ENCODE measurements at places on chromosomes 2 and 18.

DNA sequence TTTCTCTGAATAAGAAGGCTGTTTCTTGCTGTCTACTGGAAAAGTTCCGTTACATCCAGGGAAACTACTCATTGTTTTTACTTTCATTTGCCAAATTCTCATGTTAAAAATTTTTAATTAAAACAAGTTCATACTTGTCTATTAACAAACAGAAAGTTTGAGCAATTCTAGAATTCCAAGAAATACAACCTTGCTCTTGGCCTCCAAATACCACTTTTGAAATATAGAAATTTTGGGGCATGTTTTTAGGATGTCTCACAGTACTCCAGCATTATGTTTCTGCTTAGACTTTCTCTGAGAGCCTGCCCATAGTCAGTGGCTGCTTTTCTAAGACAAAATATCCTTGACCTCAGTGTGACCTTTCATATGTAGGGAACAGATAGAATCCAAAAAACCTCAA, 228.7 kb upstream of the RND3 start:
- DNase-seq: no peak

- no peak for DNase-seq
Measured at GRCh38 chr2:30293303-30293921, 62.1 kb downstream of the LBH start.

GRCh38 chr2:44799754-44800153, 141.7 kb upstream of the SIX3 start:
- DNase-seq: no peak

GRCh38 chr2:142769761-142770160, 107.7 kb upstream of the KYNU start:
- no peak for DNase-seq

- DNase-seq: no peak
Measured at GRCh38 chr2:20499387-20499786, 52.5 kb downstream of the RHOB start.

- DNase-seq: no peak
Measured at GRCh38 chr2:105798595-105798994, 53.9 kb downstream of the NCK2 start.

DNA sequence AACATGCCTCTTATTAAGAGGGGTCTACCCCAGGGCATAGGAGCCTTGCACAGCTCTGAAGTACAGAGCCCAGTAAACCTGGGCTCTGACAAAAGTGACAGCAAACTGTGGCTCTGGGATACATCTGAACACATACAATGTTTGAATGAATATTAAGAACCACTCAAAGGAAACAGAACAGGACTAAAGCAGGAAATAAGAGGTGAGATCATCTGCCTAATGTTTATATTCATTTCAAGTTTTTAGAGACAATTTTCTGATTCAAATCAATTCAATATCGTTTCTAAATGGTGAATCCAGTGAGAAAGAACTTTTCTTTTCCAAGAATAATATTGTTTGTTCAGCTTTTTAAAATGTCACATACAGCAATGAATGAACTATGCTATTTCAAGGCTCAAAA, 136.7 kb upstream of the CAVIN2 start:
- DNase-seq: no peak

GRCh38 chr2:173969886-173970285, 4.7 kb upstream of the SP3 start:
- no peak for DNase-seq

DNA sequence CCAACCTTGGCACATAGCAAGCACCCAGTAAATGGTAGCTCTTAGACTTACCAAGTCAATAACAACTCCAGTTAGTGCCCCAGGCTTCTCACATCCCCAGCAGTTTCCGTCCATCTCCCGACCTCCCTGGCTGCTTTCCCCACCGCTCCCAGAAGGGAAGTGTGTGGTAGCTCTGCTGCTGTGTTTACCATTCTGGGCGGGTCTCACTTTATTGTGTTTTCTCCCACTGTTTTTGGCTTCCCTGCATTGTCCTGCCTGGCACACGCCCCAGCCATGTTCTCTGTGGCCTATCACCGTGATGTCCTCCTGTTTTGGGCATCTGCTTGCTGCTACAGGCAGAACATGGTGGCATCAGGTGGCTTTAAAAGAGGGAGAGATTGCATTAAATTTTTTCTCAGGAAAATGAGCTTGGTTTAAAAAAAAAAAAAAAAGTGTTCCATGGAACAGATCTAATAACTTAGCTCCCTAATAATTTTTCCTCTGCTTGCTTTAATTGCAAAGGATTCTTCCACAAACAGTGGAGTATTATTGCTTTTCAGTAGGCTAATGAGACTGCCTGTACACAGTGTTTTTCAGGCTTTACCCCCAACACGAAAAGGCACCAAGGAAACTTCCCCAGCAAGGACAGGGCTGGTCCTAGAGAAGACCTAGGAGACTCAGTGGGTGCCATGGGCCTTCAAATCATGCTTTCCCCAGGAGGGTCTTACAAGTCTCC, 8.0 kb upstream of the COX7A2L start:
- DNase-seq: no peak

- DNase-seq: no peak
Measured at GRCh38 chr2:125643128-125643527, 1012.8 kb upstream of the GYPC start.

GRCh38 chr2:177289824-177290628, 25.5 kb upstream of the NFE2L2 start:
- peak; percentile 37 for DNase-seq

- DNase-seq: no peak
Measured at GRCh38 chr2:44615950-44616518, 254.3 kb downstream of the CAMKMT start.

DNA sequence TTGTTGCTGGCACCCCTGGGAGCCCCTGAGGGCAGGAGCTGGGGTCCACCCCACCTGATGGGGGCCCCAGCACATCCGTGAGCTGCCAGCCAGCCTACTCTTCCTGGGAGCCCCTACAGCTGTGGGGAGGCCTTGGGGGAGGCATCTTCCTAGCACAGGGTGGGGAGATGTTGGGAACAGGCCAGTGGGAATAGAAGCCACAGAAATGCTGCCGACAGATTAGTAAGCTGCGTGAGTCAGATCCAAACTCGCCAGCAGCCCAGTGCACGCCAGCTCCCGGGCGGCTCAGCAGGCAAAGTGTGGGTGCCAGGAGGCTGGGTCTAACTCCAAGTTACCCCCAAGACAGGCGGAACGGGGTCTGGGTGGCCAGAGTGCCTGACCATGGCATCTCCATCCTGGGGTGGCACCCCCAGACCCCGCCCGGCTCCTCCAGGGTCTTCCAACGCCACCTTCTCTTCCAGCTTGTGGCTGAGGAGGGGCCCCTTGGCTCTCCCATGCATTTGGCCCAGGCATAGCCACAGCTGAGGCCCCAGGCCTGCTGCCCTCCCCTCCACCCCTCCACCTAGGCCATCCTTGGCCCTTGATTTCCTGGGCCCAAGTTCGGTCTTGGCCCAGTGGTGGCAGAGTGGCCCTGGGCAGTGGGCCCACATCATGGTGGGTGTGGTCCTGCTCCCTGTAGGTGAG, 15.3 kb downstream of the CROCC2 start:
- no peak for DNase-seq

- DNase-seq: no peak
Measured at GRCh38 chr18:36805105-36805504, 23.7 kb downstream of the TPGS2 start.

GRCh38 chr18:24677011-24677410, 216.6 kb downstream of the HRH4 start:
- DNase-seq: no peak

DNA sequence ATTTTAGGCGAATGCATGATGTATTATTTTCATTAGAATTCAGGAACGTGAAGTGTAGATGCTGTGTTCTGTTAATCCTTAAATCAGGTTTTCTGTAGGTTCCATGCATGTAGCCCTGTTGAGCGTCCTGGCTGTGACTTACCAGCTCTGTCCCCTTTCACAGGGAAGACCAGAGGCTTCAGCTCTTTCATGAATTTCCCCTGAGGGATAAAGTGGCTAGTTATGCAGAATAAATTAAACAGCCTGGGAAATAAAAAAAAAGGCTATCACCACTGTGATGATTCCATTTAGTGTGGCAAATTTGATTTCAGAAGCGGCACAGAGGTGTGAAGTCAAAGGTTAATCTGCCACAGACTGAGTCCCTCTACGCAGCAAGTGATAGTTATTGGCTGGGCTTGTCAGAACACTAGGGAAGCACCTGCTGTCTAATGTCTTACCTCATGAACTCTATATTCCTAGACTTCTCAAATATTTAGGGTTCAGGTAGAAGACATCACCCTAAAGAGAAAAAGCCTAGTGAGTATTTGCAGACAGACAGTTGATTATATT, 61.6 kb upstream of the LINC00305 start:
- DNase-seq: no peak

GRCh38 chr18:28960146-28960545, 783.2 kb upstream of the CDH2 start:
- no peak for DNase-seq

DNA sequence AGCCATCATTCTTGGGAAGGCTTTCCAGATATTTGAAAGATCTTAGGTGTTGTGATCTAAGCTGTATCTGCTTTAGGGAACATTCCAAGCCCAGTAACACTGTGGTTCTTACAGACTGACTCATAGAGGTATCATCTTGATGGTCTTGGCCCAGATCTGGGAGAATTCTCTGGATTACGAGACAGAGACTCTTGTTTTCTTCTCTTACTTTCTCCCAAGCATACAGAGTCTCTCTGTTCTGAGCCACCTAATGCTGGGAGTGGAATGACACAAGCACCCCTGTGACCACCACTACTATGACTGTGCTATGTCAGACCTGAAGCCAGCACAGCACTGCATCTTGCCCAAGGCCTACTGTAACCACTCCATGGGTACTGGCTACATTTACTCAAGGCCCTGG, 81.0 kb upstream of the EPAS1 start:
- no peak for DNase-seq

- DNase-seq: no peak
Measured at GRCh38 chr2:58484221-58484620, 243.1 kb upstream of the FANCL start.

GRCh38 chr2:32865399-32866068, 81.2 kb upstream of the LTBP1 start:
- DNase-seq: no peak

- no peak for DNase-seq
Measured at GRCh38 chr2:238926761-238927611, 79.1 kb downstream of the TWIST2 start.

- DNase-seq: no peak
Measured at GRCh38 chr18:6509832-6510231, 95.1 kb upstream of the L3MBTL4 start.

DNA sequence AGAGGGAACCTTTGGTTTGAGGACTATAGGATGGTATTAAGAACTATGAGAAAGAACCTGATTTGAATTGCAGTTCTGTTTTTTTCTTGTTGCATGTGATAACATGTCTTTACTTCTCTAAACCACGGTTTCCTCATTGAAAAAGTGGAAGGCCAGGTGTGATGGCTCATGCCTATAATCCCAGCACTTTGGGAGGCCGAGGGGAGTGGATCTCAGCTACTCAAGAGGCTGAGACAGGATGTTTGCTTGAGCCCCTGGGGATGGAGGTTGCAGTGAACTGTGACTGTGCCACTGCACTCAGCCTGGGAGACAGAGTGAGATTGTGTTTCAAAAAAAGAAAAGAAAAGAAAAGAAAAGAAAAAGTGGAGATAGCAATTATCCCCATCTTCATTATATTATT, 32.3 kb downstream of the SCN9A start:
- DNase-seq: no peak

DNA sequence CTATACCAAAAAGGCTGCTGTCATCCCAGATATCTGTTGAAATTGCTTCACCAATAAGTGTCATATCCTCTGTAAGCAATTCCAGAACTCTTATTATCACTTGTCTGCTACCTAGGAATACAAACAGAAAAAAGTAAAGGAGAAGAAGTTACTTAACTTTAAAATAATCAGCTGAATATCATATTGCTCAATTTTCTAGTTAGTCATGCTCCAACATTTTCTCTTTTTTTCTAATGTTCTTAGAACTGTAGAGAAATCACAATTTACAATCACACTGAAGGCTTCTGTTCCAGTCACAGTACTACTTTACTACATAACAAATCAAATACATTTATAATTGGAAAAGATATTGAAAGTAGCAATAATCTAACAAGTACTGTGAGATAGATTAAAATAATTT, 17.4 kb downstream of the RTTN start:
- DNase-seq: no peak

- DNase-seq: no peak
Measured at GRCh38 chr18:49878567-49879270, 65.4 kb upstream of the ACAA2 start.

GRCh38 chr2:85578243-85579180, 1.1 kb downstream of the VAMP8 start:
- no peak for DNase-seq

- DNase-seq: no peak
Measured at GRCh38 chr2:152238016-152238415, 62.5 kb upstream of the STAM2 start.

DNA sequence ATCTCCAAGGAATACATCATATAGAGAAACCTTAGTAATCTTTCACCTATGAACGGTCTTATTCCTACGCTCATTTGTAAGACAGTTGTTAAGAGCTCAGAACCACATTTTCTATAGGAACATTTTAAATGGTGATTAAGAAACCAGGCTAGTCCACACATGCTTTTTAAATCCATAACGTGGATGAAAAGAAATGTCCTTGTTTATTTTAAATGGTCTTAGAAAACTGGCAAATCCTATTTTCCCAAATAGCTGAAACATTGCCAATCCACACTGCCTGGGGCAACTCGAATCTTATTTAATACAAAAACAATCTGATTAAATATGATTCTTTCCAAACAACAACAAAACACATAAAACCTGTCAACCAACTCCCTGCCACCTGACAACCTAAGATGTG, 23.7 kb downstream of the METTL8 start:
- DNase-seq: no peak

DNA sequence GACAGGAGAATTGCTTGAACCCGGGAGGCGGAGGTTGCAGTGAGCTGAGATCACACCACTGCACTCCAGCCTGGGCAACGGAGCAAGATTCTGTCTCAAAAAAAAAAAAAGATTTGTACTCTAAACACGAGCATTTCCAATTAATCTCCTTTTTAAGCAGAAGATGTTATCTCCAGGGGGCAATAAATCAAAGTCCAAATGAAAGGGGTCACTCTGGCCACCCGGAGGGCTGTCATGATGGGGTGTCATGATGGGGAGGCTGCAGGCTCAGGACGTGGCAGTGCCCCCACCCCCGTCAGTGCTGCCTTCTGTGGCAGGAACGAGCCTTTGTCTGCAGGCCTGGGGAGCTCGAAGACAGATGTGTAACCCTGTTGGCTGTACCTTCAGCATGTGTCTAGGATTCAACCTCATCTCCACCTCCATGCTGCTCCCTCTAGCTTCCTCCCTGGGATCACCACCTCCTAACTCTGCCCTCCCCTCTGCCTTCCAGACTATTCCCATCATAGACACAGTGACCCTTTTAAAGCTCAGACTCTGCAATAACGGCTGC, 76.9 kb upstream of the YWHAQ start:
- no peak for DNase-seq
